ENCODE measurements at places on chromosomes 5 and 9.

GRCh38 chr9:127694890-127695720, 11.7 kb upstream of the CFAP157 start:
- no peaks in the 10 kb centered on the region for H3K27me3 ChIP-seq
- H3K36me3 ChIP-seq: no peaks in the 10 kb centered on the region
- H3K4me1 ChIP-seq: peaks cover 3% of the 10 kb centered on the region

GRCh38 chr9:92035146-92035545, 80.1 kb downstream of the SPTLC1 start:
- H3K27me3 ChIP-seq: no peaks in the 10 kb centered on the region
- H3K4me1 ChIP-seq: no peaks in the 10 kb centered on the region
- peaks cover 15% of the 10 kb centered on the region for H3K36me3 ChIP-seq

- no peak overlapping the region for H3K4me3 ChIP-seq
- no peaks in the 10 kb centered on the region for H3K27me3 ChIP-seq
- no peaks in the 10 kb centered on the region for H3K4me1 ChIP-seq
- DNase-seq: no peak
- H3K36me3 ChIP-seq: no peaks in the 10 kb centered on the region
Observed at GRCh38 chr9:117093891-117094844, 320.7 kb downstream of the ASTN2 start.

- no peak overlapping the region for H3K4me3 ChIP-seq
- H3K27ac ChIP-seq: no peak overlapping the region
- no peaks in the 10 kb centered on the region for H3K4me1 ChIP-seq
- H3K36me3 ChIP-seq: no peaks in the 10 kb centered on the region
Observed at GRCh38 chr5:62144401-62145022, 161.5 kb upstream of the KIF2A start.

- H3K36me3 ChIP-seq: no peaks in the 10 kb centered on the region
- no peaks in the 10 kb centered on the region for H3K4me1 ChIP-seq
- H3K27ac ChIP-seq: no peak overlapping the region
- H3K27me3 ChIP-seq: no peaks in the 10 kb centered on the region
Observed at GRCh38 chr9:18359335-18359734, 114.6 kb upstream of the ADAMTSL1 start.

- H3K27ac ChIP-seq: no peak overlapping the region
- no peak for DNase-seq
- no peaks in the 10 kb centered on the region for H3K4me1 ChIP-seq
- no peaks in the 10 kb centered on the region for H3K36me3 ChIP-seq
- H3K4me3 ChIP-seq: no peak overlapping the region
- H3K27me3 ChIP-seq: no peaks in the 10 kb centered on the region
Observed at GRCh38 chr9:5949103-5949699, 58.5 kb downstream of the MLANA start.

DNA sequence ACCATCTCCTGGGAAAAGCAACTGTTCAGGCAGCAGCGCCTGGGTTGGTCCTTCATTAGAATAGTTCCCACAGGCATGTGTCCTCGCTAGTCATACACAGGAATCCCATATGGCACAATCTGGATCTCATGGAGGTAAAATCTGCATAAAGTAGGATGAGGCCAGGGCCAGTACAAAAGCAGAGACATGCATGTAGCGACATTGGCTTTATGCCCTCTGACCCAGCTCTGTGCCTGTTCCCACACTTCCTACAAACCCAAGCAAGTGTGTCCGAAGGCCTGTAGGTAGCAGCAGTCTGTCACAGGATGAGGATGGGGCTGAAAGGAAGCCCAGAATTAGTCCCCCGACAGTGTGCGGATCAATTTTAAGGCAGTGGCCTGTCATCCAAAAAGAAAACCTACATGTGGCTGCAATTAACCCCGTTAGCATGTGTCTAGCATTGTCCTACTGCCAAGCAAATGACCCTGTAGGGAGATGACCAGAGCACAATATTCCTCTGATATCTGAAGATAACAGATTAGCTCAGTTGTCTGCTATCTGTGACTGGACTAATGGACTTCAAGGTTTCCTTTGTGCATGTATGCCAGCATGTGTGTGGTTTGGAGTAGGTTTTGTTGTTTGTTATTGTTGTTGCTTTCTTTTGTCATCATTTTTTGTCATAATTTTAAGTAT, 178.8 kb downstream of the TMEM161B start:
- H3K36me3 ChIP-seq: no peaks in the 10 kb centered on the region
- H3K27ac ChIP-seq: no peak overlapping the region
- DNase-seq: no peak
- no peak overlapping the region for H3K4me3 ChIP-seq
- H3K27me3 ChIP-seq: no peaks in the 10 kb centered on the region
- no peaks in the 10 kb centered on the region for H3K4me1 ChIP-seq

DNA sequence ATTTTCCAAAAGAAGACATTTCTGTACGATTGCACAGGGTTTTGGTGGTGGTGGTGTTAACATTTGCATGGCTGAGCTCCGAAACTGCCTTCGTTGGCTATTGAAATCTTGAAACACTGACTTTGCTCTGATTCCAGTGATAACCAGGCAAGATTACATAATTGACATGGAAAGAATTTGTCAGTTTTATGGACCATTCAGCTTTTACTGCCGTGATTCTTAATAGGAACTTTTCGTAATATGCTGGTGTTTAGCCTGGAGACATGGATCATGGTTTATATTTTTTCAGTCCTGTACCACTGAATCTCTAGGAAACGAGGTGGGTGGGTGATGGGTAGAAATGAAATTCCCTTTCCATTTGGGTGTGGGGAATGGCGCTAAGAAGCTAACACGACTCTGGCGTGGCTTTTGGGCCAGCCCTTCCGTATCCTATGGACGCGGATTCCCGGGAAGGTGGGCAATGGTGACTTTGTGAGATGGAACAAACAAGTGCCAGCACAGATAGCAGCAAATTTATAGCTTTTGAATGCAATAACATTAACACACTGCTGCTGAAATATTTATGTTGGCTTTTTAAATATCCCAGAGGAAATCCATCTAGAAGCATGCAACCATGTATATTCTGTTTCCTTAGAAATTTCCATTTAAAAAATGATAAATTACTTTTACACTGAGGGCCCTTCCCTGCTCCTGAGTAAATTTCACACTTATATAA, 36.8 kb downstream of the LIX1 start:
- no peak overlapping the region for H3K27ac ChIP-seq
- no peaks in the 10 kb centered on the region for H3K4me1 ChIP-seq
- H3K27me3 ChIP-seq: no peaks in the 10 kb centered on the region
- H3K4me3 ChIP-seq: no peak overlapping the region
- H3K36me3 ChIP-seq: no peaks in the 10 kb centered on the region
- DNase-seq: no peak

GRCh38 chr5:78644741-78645300, 3.8 kb downstream of the LHFPL2 start:
- no peak for DNase-seq
- H3K27ac ChIP-seq: no peak overlapping the region
- H3K4me1 ChIP-seq: peaks cover 11% of the 10 kb centered on the region
- no peaks in the 10 kb centered on the region for H3K36me3 ChIP-seq
- H3K4me3 ChIP-seq: no peak overlapping the region

DNA sequence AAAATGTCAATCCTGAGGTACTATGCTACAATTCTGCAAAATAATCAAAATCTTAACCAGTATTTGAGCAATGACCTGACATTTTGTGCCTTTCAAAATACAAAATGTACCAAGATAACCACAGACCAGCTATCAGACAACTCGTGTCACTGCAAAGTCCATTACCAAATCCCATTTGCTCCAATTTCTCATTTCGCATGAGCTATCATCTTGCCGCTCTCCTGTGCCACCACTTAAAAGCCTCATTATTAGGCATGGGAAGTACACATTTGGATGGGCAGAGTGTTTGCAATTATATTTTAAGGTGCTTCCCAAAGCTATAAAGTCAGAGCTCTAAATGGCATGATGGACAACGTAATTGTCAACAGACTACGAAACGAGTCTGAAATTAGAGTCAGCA, 205.2 kb downstream of the AGTPBP1 start:
- H3K27ac ChIP-seq: no peak overlapping the region
- H3K4me3 ChIP-seq: no peak overlapping the region
- H3K27me3 ChIP-seq: no peaks in the 10 kb centered on the region
- H3K36me3 ChIP-seq: no peaks in the 10 kb centered on the region
- no peak for DNase-seq
